Ammon's horn (tissue), 1 donor: ENCODE measurements at places on chromosomes 7 and 10.

DNA sequence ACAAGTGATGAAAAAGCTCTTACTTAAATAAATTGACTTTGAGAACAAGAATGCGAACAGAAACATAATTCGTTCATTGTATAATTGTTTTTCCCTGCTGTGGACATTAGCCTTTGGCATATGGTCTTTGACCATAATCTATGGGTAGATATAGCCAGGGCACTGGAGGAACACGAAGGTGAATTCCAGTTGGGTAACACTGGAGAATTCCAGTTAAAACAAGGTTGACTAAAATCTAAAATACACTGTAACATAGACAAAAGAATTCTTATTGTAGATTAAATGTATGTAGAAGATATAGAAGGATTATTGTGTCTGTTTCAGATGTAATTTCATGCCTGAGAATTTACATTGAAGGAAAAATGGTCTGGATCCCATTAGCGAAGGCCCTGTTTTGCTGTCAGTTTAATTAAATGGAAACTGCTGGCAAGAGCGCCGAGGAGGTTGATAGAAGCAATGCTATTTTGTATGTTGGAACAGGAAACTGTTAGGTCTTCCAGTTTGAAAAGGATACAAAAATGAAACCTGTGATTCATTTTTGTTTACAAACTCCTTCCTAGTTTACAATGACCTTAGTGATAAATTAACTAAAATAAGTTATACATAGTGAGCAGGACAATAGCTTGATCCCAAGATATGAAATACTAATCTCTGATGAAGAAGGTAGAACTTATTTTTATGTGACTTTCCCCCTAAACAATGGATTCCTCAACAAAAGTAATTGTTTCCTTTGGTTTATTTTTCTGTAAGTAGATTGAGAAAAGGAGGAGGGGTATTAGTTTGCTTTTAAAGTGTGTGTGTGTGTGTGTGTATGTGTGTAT lies 68.9 kb downstream of the ARID5B start:
- DNase-seq, result no peak

- DNase-seq, result peak; percentile 36
Measured at GRCh38 chr10:11874568-11875493, 51.7 kb downstream of the PROSER2 start.

DNA sequence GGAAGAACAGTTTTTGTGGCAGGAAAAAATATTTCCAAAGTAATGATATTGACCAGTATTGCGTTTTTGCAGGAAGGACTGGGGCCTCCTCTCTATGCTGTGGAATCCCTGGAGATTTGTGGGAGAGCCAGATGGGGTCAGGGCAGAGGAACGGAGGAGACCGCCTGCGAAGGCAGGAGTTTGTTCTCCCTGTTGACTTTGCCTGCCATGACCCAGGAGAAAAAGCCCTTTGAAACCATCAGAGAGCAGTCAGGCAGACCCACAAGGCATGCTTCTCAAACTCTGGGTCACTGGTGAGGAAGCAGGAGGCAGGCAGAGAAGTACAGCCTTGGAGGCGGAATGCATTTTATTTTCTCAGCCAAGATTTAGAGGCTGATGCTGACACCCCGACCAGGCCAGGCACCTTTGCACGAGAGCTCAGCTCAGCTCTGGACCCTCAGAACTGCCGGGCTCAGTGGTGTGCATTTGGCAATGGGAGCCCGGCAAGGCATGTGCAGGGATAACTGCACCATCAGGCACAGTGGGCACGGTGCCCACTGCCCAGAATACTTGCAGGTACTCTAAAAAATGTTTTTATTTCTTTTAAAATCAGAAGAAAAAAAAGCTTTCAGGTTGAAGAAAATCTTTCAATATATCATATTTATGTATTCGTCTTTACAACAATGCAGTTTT lies 410.4 kb downstream of the RPS24 start:
- no peak for DNase-seq

DNA sequence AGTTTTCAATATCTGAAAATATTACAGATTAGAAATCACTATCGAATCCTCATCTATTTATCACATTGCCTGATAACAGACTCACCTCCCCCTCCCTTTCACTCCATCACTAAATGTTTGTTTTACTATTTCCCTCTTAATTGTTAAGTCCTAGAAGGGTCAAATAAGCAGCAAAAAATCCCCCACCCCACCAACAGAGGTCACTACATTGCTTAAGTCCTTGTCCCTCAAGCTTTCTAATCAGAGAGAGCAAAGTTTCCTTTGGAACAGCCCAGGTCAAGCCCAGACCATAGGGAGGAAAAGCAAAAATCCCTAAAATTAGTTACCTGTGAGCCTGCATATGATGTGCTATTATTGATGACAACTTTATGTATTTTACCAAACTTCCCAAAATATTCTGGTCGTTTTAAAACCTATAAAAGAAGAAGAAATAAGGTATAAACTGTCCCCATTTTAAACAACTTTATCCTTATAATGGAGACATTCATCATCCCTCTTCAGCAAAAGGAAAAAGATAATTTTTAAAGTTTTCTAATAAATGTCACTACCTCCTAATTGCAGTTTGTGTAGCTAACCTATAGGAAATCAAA lies 95.0 kb downstream of the CNOT4 start:
- no peak for DNase-seq

GRCh38 chr10:37801557-37801956 lies 55.9 kb downstream of the ZNF248 start:
- DNase-seq, result no peak

DNA sequence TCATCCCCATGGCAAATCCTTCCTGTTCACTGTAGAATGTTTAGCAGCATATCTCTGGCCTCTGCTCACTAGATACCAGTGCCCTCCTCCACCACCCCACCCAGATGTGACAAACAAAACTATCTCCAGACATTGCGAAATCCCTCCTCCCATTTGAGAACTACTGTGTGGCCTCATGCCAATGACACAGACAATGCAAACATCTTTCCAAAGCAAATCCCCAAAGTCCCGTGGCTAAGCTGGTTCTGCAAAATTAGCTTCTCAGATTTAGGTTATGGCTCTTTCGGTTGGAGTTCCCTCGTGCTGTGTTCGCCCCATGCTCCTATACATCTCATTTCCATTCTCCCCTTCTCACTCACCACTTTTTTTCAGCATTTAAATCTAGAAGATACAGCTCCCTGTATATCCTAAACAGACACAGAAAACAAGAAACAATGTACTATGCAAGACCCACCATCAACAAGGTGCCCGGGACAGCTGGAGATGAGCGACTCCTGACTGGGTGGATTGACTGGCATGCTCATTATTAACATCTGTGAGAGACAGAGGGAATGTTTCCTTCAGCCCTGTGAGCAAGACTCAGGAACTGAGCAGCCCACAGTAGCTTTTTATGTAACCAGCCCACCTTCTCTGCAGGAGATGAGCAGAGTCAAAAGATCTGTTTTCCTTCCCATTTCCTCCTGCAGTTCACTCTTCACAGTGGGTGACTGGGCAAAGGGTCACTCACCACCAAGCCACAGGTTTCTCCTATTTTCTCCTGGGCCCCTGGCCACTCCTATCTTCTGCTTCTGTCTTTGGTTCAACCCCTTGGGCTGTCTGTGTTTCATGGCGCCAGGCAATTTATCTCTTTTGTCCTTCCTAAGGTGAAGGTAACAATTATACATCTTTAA lies 225.7 kb upstream of the AOAH start:
- DNase-seq, result peak; percentile 56

- DNase-seq, result no peak
Measured at GRCh38 chr7:50695026-50695425, 87.7 kb downstream of the GRB10 start.

DNA sequence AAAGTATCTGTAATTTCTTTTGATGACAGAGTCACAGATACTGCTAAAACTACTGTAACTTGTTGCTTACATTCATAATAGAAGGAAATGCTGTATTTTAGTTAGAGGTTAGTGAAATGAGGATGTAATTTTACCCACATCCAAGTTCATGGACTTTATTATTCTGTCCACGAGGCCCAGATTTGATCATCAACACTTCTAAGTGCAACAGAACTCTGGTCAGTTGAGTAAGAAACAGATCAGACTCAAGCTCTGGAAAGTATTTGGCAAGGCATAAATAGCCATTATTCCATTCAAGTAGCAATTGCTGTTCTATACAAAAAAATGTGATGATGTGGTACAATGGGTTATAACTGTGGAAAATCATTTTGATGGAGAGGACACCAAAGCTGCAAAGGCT lies 22.3 kb downstream of the ACADSB start:
- DNase-seq, result no peak

DNA sequence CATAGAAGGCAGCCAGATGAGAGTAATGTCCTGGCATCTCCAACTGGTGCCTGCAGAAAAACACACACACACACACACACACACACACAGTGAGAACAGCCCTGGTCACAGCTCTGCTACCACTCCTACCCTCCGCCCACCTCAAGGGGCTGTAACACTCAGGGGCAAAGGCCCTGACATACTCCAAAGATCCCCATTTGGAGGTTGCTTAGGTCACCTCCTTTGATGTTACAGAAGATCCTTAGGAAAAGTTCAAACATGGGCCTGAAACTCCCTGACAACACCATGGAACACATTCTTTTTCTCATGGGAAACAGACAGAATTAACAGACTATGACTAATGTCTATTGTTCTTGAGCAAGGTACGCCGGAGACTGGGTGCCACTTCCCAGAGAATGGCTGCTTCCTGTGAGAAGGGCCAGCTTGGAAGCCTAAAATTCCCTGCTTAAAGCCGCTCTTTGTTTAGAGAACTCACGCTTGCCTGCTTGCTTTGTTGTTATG lies 27.7 kb downstream of the DENND11 start:
- DNase-seq, result no peak

GRCh38 chr10:30576641-30577040 lies 52.9 kb downstream of the LYZL2 start:
- DNase-seq, result no peak

- DNase-seq, result no peak
Measured at GRCh38 chr10:71889388-71889987, 38.4 kb upstream of the PSAP start.

GRCh38 chr10:119469846-119470245 lies 72.7 kb downstream of the RGS10 start:
- no peak for DNase-seq

DNA sequence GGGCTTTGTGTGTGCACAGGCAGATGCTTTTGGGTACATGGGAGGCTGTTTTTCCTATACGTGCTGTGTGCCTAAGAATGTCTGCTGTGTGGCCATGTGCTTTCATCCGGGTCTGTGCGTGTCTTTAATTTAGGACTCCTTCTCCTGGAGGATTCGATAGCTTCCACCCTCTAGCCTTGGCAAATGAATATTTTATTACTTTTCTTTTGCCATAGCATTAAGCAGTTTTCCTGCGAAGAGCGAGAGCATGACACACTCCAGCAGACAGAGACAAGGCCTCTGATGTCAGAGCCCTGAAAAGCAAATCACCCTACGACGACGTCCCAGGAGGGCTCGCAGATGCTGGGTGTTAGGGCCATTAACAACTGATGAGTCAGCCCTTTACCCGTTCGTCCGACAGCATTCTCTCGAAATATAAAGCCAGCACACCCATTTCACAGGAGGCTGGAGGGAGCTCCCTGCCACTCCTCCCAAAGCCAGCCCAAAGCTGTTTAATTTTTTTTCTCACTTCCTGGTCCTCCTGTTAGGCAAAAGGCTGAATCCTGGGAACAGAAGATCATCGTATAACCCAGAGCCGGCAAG lies 311.3 kb upstream of the ZMIZ1 start:
- no peak for DNase-seq

DNA sequence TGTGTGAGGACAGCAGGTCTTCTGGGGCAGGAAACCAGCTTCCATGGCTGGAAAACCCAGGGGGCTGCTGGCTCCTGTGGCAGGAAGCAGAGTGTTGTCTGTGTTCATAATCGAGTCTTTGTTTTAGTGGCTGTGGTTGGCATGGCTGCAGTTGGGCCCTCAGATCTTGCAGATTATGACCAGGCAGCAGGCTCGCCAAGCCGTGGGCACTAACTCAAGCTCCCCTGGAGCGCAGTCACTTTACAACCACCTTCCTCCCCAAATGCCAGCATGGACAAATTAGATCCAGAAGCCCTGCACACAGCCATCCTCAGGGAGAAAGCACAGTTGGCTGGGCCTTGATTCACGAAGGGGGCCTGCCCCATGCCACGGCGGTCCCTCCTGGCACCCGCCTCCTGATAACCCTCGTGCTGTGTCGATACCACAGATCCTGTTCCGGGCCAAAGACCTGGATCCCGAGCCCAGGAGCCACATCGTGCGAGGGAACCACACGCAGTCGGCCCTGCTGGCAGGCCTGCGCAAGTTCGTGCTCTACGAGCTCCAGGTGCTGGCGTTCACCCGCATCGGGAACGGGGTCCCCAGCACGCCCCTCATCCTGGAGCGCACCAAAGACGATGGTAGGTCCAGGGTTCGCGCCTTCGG lies 552.5 kb upstream of the FOXK1 start:
- DNase-seq, result peak; percentile 72

DNA sequence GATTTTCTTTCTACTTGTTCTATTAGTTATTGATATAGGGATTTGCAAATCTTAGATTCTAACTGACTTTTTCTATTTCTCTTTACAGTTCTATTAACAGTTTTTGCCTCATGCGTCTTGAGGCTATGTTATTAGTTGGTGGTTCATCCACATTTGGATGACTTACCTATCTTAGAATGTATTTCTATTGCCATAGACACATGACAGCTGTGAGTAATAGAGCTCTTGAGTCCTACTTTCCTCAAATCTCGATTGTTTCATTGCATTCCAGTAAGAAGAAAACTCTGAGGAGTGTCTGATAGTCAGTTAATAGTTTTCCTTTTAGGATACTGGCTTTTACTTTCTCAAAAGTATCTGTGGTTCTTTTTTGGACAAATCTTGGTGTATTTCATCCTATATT lies 241.4 kb upstream of the ZNF32 start:
- DNase-seq, result no peak

DNA sequence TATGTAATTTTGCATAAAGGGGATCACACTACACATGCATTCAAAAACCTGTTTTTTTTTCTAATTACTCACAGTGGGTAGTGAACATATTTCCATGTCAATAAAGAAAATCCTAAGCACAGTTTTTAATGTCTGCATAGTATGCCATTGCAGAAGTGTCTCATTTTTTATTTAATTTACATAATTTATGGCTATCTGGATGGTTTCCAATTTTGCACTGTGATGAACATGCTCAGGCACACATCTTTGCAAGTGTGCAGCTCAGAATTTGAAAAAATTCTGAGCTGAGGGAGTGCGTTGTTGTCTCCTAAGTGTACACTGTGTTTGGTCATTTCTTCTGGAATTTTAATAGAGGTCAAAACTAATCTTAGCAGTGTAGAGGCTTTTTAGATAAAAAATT lies 2.2 kb downstream of the NPFFR1 start:
- DNase-seq, result no peak

GRCh38 chr10:69845574-69846292 lies 44.0 kb downstream of the COL13A1 start:
- DNase-seq, result no peak

DNA sequence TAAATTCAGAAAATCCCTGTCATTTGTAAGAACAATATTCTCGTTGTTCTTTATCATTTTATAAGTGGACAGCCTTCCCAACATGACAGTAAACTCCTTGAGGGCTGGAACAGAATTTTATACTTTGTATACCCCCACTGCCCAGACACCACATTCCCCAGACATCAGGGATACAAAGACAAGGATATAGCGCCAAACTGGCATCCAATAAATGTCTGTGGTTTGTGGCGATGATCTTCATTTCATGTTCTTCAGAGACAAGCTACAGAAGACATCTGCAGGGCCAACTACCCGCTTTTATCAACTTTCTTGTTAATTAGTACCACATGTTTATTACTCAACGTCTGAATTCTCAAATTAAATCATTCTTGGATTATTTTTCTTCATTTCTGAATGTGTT lies 155.9 kb downstream of the ATE1 start:
- DNase-seq, result no peak

GRCh38 chr7:43615558-43616145 lies 32.7 kb downstream of the STK17A start:
- no peak for DNase-seq
